ENCODE measurements at places on chromosomes 16 and 17.

- no peak for DNase-seq
These were observed 12.5 kb downstream of the SREBF1 start for GRCh38 chr17:17824119-17824782.

DNA sequence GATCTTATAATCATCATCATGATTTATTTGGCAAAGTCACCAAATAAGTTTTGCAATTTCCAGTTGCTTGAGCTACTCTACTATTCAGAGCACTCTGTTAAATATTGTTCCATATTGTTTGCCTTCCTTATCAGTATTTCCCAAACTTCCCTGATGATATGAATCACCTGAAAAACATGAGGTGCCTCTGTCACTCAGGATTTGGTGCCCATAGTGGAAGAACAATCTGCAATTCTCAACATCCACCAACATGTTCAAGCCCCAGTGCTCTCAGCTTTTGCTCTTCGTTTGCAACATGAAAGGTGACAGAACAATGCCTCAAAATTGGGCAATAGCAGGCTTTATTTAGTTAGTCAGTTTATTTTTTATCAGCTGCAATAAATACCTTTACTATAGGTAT, 28.6 kb upstream of the WSB1 start:
- DNase-seq = no peak

GRCh38 chr16:78439646-78440045, 340.2 kb downstream of the WWOX start:
- DNase-seq = no peak

GRCh38 chr16:64983963-64984362, 137.9 kb downstream of the CDH11 start:
- no peak for DNase-seq

GRCh38 chr17:74015990-74016389, 187.5 kb upstream of the RPL38 start:
- DNase-seq = no peak

DNA sequence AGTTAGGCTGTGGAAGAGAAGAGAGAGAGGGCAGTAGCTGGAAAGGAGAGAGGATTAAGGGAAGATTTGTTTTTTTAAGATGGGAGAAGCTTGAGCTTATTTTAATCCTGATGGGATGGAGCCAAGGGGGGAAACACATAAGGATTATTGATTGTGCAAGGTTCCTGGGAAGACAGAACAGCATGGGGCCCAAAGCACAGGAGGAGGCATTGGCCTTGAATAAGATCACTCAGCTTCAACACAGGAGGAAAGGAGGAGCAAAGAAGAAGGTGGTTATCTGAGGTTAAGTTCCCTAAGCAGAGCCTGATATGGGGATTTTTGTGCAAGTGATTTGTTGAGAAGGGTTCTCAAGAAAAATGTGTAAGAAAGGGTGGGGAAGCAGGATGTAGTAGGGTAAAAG, 169.8 kb downstream of the ABCC12 start:
- no peak for DNase-seq

Data from inflammatory macrophage (primary cell).